ENCODE measurements at places on chromosomes 16 and 17.

DNA sequence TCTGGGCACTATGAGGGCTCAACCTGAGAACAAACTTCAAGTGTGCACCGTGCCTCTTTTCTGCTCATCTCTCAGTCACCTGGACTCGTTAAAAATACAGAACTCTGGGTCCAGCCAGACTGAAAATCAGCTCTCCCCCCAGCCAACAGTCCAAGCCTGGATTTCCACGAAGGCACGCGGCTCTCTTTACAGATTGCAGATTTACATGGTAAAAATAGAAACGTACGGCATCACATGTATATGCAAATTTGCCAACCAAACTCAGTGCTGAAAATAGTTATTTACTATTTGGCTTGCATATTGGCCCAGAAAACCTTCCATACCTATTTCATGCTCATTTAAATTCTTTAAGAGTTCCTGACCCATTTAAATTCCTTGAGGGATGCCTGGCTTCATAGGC lies 315.8 kb downstream of the MAF start:
- no peak for DNase-seq

DNA sequence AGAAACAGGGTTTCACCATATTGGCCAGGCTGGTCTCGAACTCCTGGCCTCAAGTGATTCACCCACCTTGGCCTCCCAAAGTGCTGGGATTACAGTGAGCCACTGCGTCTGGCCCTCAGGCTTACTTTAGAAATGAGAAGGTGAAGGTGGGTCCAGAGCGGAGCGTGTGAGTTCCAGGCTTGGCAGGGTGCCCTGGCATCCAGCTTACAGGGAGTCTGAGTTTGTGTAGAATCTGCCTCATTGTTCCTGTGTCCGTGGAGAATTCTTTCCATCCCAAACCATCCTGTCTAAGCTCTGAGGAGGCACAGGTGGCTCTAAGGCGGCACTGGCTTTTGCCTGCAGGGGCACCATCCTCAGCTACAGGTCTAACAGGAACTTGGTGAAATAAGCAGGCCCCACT lies 50.6 kb downstream of the RAB11FIP3 start:
- DNase-seq, result no peak

GRCh38 chr17:44310609-44311376 lies 2.4 kb downstream of the RUNDC3A start:
- DNase-seq, result no peak

DNA sequence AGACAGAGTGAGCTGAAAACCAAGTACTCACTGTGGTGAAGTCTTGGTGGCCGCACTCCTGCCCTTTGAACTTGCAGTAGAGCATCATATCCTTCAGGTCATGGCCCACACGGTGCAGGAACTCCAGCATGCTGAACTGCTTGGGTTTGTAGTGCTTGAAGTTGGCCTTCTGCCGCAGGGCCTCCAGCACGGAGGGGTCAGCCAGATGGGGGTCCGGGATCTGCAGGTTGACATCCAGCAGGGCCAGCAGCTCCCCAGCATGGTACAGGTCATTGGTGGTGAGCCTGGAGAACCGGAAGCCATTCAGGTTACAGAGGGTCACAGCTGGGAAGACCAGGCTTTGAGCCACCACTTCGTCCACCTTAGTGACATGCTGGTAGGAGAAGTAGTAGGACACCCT lies 99.1 kb upstream of the CCL2 start:
- no peak for DNase-seq

- no peak for DNase-seq
These were observed 21.5 kb upstream of the RFFL start for GRCh38 chr17:35084987-35085386.

- DNase-seq, result no peak
These were observed 8.5 kb downstream of the SLFN12 start for GRCh38 chr17:35423761-35424160.

DNA sequence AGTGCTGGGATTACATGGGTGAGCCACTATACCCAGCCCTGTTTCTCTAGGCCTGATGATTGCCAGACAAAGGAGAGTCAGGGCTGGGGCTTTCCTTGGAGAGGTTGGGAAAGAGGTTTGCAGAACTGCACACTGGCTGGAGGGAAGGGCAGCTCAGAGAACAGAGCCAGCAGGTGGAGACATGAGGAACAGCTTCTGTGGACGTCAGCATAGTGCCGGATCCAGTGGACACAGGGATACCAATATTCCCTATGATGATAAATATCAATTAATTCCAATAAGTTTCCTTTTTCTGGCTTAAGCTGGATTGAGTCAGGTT lies 43.2 kb upstream of the SCNN1B start:
- no peak for DNase-seq

DNA sequence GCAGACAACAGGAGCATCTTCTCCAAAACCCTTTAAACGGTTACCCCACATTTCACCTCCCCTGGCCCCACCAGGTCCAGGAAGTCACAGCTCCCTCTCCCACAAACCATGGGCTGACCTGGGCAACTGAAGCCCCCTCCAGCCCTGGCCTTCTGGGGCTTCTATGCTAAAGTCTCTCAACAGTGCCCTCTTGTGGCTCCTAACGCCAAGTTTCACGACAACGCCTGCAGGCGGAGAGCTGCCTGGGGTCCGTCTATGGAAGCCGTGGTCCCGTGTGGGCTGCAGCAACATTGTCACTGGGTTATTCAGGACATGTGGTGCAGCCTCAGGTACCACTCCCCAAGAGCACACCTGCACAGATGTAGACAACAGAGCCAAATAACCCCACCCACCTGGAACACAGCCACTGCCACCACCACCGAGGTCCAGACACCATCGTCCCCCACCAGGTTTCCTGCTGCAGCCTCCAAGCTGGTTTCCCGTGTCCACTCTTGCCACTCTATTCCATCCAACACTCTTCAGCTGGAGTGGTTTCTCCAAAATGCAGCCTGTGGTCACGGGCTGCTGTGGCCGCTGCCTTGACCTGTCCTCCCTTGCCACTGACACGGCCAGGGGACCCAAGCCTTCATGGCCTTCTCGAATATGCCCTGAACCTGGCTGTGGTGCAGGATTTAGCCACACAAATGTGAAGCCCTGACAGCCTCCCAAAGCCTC lies 19.1 kb downstream of the C16orf95 start:
- DNase-seq, result no peak

DNA sequence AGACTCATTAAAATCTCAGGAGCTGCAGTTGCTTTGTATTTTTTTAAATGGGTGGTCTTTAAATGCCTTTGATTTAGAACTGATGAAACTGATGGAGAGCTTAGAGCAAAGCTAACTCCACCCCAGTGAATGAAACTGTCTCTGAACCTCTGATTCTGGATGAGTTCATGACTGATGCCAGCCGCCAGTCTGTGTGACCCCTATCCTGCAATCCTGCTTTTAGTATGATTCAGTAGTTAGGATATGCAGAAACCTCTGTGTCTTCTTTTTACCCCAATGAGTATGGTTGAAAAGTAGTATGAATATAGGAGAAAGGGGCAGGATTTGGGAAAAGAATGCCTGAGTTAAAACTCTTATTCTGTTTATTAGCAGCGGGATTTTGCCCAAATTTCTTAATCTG lies 12.3 kb upstream of the SALL1 start:
- no peak for DNase-seq

- no peak for DNase-seq
These were observed 89.7 kb downstream of the NPIPB11 start for GRCh38 chr16:29316761-29317183.

- no peak for DNase-seq
These were observed 347.4 kb downstream of the MAF start for GRCh38 chr16:79253100-79253631.

- DNase-seq, result no peak
These were observed 156.0 kb upstream of the MAF start for GRCh38 chr16:79756571-79756970.

DNA sequence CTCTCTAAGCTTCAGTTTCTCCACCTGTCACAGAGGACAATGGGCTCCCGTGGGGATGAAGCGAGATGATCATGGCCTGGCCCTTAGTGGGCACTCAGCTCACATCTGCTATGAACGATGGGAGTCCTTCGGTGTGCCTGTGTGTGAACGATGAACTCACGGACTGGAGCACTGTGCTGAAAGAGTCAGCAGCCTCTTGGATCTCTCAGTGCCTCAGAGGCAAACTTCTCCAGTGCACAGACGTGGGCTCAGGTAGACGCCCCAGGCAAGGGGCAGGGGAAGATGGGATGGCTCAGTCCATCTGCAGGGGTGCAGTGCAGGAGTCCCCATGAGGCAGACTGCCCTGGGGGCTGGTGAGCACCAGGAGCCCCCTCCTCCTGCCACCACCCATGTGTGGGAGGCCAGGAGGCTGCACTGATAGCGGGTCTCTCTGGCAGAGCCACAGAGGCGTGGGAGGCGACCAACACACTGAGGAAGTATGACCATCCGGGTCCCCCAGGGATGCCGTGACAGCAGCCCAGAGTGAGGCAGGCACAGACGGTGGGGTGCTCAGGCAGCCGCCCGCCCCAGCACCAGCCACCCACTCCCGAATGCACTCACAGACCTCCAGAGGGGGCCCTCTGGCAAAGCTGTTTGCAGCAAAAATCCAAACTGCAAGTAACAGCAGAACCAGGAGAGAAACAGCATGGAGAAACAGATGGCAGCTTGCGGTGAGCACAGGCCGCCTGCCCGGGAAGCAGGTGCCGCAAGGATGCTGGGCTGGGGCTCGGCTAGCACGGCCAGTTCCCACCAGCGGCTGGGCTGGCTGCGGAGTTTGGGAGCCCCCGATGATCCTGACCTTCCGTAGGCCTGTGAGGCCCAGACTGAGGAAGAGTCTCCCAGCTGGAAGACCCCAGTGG lies 82.7 kb downstream of the RPH3AL start:
- DNase-seq, result no peak

DNA sequence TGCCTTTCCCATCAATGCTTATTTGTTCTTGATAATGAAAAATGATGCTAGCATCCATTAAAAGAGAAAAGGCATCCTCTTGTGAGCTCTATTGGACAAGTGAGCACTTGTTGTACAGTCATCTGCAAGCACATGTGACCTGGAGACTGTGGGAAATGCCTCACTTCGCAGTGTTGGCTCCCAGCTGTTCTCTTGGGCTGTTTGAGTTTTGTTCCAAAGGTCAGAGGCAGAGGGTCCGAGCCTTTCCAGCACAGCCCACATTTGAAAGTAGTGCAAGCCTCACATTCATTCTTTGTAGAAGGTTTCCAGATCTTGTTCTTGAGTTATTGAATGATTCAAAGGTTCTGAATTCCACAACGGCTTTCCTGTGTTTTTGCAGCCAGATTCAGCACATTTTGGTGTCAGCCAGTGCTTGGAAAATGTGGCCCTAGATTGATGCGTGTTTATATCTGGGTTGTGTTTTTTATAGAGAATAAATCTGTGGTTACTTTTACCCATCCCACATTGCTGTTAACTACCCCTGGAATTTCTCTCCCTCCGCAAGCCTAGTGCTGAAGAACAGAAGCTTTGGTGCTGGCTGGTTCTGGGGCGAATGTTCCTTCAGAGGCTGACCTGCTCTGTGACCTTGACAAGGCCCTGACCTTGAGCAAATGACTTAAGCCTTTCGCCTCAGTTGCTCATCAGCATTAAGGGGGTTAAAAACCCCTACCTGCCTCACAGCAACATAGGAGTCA lies 49.8 kb downstream of the CDH1 start:
- no peak for DNase-seq

DNA sequence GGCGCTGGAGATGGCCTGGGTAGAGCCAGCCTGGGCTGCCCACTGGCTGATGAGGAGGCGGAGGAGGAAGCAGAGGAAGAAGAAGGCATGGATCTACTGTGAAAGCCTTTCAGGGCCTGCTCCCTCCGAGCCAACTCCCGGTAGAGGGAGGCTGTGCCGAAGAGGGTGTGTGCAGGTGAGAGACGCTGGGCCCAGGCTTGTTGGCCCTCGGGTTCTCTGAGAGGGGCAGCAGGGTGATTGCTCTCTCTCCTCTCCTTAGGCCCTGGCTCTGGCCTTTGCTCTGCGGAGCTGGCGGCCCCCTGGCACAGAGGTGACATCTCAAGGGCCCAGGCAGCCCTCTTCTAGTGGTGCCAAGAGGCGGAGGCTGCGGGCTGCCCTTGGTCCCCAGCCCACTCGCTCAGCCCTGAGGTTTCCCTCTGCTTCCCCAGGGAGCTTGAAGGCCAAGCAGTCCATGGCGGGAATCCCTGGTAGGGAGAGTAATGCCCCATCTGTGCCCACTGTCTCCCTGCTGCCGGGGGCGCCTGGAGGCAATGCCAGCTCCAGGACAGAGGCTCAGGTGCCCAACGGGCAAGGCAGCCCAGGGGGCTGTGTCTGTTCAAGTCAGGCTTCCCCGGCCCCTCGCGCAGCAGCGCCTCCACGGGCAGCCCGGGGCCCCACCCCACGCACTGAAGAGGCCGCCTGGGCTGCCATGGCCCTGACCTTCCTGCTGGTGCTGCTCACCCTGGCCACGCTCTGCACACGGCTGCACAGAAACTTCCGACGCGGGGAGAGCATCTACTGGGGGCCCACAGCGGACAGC lies 3.6 kb downstream of the TP53I13 start:
- no peak for DNase-seq

DNA sequence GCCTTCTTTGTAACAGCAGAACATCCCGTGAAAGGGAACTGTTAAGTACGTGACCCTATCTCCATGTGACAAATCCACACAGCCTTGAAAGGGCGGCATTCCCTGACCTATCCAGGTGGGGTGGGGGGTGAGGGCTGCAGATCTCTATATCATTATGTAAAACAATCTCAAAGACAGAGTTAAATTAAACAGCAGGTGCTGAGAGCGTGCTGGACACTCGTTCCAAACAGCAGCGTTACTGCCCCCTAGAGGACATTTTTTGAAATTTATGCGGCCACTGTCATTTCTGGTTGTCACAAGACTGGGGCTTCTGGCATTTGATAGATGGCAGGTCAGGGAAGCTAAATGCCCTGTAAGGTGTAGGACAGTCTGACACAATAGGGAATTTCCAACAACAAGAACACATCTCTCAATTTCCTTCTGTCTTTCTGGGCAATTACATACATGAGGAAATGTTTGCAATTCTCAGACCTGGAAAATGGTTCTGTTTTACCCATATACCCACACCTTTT lies 6.7 kb upstream of the SLC25A39 start:
- peak; percentile 62 for DNase-seq

DNA sequence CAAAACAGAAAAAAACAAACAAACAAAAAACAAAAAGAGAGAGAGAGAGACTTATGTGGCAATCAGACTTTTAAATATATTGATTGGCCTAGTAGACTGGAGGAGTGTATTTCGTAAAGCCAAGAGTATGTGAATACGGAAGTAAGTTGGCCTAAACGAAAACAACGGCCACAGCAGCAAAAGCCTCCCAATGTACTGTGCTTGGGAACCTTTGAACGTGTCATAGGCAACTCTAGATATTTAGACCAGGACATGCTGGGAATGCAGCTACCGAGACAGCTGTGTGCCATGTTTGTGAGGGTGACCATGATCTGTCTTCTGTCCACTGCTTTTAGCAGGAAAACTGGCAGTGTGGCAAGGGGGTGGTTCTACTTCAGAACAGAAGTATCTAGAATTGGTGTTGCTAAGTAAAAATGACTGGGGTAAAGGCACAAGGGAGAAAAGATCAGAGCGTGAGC lies 7.4 kb downstream of the MAF start:
- DNase-seq, result no peak

- no peak for DNase-seq
These were observed 174.9 kb downstream of the SEC14L1 start for GRCh38 chr17:77315551-77316190.

DNA sequence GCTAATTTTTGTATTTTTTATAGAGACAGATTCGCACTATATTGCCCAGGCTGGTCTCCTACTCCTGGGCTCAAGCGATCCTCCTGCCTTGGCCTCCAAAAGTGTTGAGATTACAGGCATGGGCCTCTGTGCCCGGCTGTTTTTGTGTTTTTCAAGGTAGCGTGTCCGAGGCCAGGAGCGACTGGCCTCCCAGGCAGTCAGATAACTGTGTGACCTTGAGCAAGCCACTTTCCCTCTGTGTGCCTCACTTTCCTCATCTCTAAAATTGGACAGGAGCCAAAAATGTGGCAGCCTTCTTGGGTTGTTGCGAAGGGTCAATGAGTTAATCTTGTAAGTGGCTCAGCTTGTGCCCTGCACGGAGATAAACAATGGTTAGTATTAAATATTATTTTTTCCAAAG lies 2.4 kb downstream of the ABCC1 start:
- no peak for DNase-seq
